Activated naive CD4-positive, alpha-beta T cell treated with Interleukin-2 at 50 U/mL for 16 hours (primary cell): ENCODE measurements at places on chromosomes 7 and 10.

GRCh38 chr7:132140341-132140740 lies 435.9 kb downstream of the PLXNA4 start:
- DNase-seq: no peak

GRCh38 chr7:30526163-30526562 lies 21.5 kb upstream of the GGCT start:
- no peak for DNase-seq

DNA sequence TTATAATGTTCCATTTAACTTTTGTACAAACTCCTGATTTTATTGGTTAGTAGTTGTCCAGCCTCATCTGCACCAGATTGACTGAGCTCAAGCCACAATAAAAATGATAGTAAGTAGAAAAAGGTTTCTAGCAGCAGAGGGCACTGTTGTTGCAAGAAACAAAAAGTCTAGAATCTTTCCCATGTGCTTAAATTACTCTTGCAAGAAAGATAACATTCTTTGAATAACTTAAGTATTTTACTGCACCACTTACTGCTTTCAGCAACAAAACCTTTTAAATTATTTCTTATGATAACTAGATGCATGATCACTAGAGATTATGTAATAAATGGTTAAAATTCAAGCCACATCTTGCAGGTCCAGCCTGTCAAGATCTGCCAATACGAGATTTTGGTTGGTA lies 27.0 kb downstream of the LMOD2 start:
- no peak for DNase-seq

DNA sequence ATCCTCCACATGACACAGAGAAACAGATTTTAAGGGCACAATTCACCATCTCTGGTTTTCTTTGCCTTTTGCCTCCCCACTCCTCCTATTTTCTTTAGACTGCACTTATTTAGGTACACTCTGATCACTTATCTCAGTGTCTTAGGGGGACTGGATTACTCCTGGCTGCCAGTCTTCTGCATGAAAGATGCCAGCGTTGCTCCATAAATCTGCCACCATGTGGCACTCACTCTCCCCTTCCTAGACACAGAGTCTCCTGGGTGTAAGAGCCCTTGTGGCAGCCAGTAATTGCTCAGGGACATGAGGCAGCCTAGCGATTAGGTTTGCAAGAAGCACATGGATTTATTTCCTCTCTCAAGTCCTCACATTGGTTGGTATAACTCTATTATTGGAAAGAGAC lies 34.5 kb upstream of the RBM20 start:
- DNase-seq: no peak

DNA sequence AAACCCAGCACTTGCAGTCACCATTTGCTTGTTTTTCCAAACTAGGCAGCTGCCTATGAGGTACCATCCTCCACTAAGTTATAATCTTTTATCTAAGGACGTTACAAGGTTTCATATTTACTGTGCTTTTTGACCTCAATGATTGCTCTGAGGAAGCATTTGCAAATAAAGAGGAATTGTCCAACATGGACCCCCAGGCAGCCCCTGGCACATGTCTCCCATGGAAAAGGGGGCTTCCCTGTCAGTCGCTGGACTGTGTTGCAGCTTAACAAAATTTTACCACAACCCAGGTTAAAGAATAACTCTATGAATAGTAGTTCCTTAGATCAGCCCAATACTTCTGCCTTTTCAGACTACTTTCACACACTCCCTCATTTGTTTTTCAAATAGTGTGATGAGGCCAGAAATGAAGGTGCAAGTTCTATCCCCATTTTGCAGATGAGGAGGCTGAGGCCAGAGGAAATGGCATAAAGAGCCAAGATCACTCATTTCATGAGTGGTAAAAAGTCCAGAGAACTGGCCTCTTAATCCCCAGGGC lies 52.8 kb upstream of the ZPBP start:
- no peak for DNase-seq

DNA sequence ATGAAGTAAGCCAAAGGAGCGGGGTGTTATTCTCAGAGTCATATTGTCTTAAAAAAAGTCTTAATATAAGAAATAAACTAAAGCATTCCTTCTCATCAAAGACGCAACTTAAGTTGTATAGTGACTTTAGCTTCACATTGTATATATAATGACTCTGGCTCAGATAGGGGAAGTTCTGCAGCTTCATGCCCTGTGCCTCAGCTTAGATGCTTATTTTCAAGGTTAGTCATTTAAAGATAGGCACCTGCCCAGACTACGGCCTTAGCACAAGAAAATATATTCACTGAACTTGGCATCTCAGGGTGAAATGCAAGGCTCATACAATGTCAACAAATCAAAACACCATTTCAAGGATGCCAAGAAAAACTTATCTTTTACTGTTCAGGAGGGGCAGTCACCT lies 52.8 kb upstream of the DNAJB12 start:
- DNase-seq: no peak

DNA sequence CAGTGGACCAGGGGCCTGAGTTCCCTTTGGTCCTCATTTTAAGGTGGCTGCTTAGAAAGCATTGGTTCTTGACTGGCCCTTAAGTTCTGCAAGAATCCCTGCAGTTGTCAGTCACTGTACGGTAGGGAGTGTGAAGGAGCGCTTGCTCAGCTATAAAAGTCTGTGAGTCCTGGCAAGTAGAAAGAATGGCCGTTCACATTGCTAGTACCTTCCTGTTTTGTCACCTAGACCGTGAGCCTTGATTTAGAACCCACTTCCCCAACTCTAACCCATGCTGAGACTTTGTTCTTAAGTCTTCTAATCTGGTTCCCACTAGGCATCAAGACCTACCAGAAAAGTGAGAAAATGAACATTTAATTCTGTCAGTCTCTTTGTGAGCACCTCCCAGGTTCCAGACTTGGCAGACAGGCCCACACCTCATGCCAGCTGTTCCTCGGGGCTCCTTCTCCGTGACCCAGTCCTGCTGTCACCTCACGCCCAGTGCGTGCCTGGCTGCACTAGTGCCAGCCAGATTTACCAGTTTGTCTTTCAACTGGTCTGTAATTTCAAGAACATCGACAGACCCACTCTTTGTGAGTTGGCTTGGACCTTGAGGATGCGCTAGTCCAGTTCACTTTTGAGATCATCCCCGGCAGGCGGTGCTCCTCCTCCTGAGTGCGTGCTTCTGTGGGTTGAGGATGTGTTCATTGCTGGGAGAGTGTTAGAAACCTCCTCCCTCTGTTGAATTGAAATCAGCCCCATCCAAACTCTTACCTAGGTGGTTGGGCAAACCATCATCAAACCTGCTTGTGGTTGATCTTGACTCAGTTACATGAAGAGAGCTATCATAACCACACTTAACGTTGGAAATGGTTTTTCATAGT lies 78.5 kb downstream of the SHH start:
- no peak for DNase-seq

DNA sequence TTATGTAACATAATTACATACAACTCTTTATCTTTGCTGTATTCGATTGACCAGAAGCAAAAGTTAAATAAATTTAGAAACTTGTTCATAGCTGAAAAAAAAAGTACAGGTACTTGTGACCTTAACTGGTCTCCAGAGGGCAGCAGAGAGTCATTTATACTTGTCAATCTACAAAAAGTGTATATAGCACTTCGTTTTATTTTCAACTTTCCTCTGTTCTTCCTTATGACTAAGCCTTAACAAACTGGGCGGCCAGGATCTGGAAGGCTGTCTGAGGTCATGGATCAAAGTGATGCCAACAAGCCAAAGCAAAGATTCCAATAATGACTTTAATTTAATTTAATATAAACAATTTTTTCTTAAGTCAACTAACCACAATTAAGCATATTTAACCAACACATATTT lies 29.8 kb downstream of the C10orf67 start:
- peak; percentile 26 for DNase-seq

GRCh38 chr7:150994838-150995510 lies 4.2 kb downstream of the NOS3 start:
- DNase-seq: no peak
